ENCODE measurements at places on chromosomes 5 and 9. TPM values are rescaled to one million over a fixed set of nuclear protein-coding genes. Genes with fewer than 3 reads are reported as not detected.

LYSMD3 gene
- total RNA-seq, result 13.7 TPM

LHFPL2 gene
- 20.6 TPM for total RNA-seq

ACOT12 gene
- not detected for total RNA-seq

EGFLAM gene
- 3.4 TPM for total RNA-seq

SHB gene
- 16.5 TPM for total RNA-seq

IFNB1 gene
- not detected for total RNA-seq

CDKN2B-AS1 gene
- total RNA-seq, result 1.6 TPM

EMB gene
- 3.2 TPM for total RNA-seq

IL3 gene
- total RNA-seq, result not detected

AK8 gene
- total RNA-seq, result 0.88 TPM

PKD2L2 gene
- not detected for total RNA-seq

CMBL gene
- total RNA-seq, result 19.3 TPM

ALDOB gene
- not detected for total RNA-seq

CATSPER3 gene
- not detected for total RNA-seq

ST8SIA4 gene
- 3.1 TPM for total RNA-seq

TUSC1 gene
- 11.5 TPM for total RNA-seq

FOXD4L5 gene
- not detected for total RNA-seq

PGM5 gene
- 0.39 TPM for total RNA-seq

OMD gene
- not detected for total RNA-seq

RAB24 gene
- 45.6 TPM for total RNA-seq

CCL28 gene
- 0.65 TPM for total RNA-seq

CARTPT gene
- not detected for total RNA-seq

ECPAS gene
- 46.4 TPM for total RNA-seq
